ENCODE measurements at places on chromosomes 7 and 10.
A peak's percentile ranks its signal among the peaks of the same experiment; 100 is the strongest.

GRCh38 chr7:157359581-157359980 is 22.8 kb downstream of the DNAJB6 start:
- no peak overlapping the region for H3K4me3 ChIP-seq
- H3K36me3 ChIP-seq: peaks cover 43% of the 10 kb centered on the region
- no peak overlapping the region for H3K27ac ChIP-seq

DNA sequence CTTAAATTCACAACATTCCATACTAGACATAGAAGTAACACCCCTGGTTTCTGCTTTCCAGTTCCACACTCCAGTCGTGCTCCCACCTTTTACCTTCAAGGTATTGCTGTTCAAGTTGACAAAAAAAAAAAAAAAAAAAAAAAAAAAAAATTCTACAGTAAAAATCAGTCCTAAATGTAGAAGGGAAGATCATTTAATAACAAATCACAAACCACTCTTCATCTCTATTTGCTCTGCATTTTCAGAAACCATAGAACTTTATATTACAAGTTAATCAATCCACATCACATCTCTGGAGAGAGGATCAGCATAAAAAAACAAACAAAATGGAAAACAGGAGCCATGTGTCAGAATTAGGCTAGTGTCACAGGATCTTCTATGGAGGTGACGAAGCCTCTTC is 206.3 kb upstream of the KLF14 start:
- peaks cover 28% of the 10 kb centered on the region for H3K4me1 ChIP-seq
- H3K27me3 ChIP-seq: no peaks in the 10 kb centered on the region
- H3K27ac ChIP-seq: peak overlapping the region; percentile 97
- H3K36me3 ChIP-seq: peaks cover under 1% of the 10 kb centered on the region

DNA sequence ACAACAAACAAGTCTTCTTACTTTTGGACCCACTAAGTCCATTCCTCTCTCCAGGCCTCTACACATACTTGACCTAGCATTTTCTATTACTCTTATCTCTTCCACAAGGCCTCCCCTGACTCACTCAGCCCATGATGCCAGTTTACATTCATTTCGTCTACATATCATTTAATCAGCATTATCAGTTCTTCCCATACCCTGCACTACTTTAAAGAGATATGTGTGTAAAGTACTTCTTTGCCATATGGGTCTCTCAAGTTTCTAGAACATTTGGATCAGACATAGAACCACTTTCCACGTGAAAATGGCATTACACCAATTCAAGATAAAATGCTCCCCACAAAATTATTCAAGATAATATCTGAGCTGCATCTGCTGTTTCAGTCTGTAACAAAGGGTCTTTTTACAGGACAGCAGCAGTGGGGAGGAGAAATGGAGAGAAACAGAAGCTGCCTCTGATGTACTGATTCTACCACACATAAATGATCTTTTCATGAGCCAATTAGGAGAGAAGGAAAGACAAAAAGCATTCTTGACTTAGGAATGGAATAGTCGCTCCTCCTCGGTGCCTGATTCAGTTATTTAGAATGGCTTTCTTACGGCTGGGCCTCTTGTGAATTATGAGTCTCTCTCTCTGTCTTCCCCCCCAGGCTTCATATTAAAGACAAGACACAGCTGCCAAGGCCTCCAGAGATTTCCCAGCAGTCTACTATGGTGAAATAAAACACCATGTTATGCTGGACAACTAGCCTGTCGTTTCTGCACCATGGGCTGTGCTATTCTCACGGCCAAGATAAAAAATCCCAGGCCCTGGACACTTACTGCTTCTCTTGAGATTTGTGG is 46.9 kb upstream of the SEPTIN7 start:
- H3K27me3 ChIP-seq: no peaks in the 10 kb centered on the region
- DNase-seq: peak; percentile 10
- H3K27ac ChIP-seq: no peak overlapping the region
- H3K36me3 ChIP-seq: no peaks in the 10 kb centered on the region

- H3K4me1 ChIP-seq: no peaks in the 10 kb centered on the region
- H3K36me3 ChIP-seq: no peaks in the 10 kb centered on the region
- no peak overlapping the region for H3K4me3 ChIP-seq
- no peaks in the 10 kb centered on the region for H3K27me3 ChIP-seq
Measured at GRCh38 chr10:129552119-129552518, 85.1 kb downstream of the MGMT start.

DNA sequence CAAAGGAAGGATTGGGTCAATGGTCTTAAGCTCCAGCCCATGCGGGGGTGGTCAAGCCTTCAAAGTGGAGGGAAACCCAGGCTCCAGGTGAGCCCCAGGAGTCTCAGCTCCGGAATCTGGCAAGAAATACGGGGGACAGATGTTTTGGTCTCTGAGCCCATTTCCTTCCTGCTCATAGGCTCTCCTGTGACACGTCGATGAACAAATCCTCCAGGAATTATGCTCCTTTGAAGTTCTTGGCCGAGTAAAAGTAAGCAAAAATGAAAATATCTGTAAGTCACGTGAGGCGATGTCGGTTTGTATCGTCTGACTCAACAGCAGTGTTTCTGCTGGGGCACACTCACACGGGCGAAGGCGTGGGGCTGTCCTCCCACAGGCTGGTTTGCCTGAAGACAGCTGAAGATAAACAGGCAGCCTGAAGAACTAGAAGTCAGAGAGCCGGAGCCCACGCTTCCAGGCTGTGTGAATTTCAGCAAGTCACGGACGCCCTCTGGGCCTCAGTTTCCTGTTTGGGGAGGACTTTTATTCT is 52.6 kb upstream of the SMNDC1 start:
- no peaks in the 10 kb centered on the region for H3K27me3 ChIP-seq
- DNase-seq: peak; percentile 98
- peak overlapping the region; percentile 87 for H3K27ac ChIP-seq
- no peaks in the 10 kb centered on the region for H3K36me3 ChIP-seq
- H3K4me3 ChIP-seq: peak overlapping the region; percentile 20

- DNase-seq: no peak
- no peak overlapping the region for H3K27ac ChIP-seq
- H3K4me1 ChIP-seq: no peaks in the 10 kb centered on the region
- H3K27me3 ChIP-seq: no peaks in the 10 kb centered on the region
- no peaks in the 10 kb centered on the region for H3K36me3 ChIP-seq
- no peak overlapping the region for H3K4me3 ChIP-seq
Measured at GRCh38 chr10:96695366-96695765, 24.9 kb downstream of the PIK3AP1 start.

GRCh38 chr10:37476285-37476684 is 350.9 kb downstream of the ANKRD30A start:
- H3K4me3 ChIP-seq: no peak overlapping the region
- no peak overlapping the region for H3K27ac ChIP-seq
- DNase-seq: no peak
- H3K36me3 ChIP-seq: no peaks in the 10 kb centered on the region
- H3K27me3 ChIP-seq: no peaks in the 10 kb centered on the region
- no peaks in the 10 kb centered on the region for H3K4me1 ChIP-seq

- no peak overlapping the region for H3K4me3 ChIP-seq
- H3K27ac ChIP-seq: no peak overlapping the region
Measured at GRCh38 chr7:48511080-48511479, 339.8 kb downstream of the ABCA13 start.

DNA sequence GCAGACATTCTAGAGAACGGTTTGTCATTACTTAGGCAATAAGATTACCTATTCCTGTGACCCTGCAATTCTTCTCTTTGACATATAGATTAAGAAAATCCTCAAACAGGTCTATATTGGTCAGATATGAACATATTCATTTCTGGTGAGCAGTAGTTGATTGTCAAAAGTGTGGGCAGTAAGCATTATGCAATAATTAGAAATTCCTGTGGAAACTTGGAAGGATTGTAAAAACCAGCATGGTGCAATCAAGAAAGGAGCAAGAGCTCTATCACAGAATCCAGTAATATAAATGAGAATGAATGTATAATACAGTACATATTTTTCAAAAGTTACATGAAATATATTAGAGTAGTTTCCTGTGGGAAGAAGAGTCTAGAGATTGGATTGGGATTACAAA is 406.5 kb downstream of the SUGCT start:
- H3K4me1 ChIP-seq: no peaks in the 10 kb centered on the region
- H3K27ac ChIP-seq: no peak overlapping the region

GRCh38 chr7:134907639-134908038 is 78.7 kb upstream of the AGBL3 start:
- no peak overlapping the region for H3K4me3 ChIP-seq
- DNase-seq: peak; percentile 79
- peak overlapping the region; percentile 34 for H3K27ac ChIP-seq
- no peaks in the 10 kb centered on the region for H3K27me3 ChIP-seq

DNA sequence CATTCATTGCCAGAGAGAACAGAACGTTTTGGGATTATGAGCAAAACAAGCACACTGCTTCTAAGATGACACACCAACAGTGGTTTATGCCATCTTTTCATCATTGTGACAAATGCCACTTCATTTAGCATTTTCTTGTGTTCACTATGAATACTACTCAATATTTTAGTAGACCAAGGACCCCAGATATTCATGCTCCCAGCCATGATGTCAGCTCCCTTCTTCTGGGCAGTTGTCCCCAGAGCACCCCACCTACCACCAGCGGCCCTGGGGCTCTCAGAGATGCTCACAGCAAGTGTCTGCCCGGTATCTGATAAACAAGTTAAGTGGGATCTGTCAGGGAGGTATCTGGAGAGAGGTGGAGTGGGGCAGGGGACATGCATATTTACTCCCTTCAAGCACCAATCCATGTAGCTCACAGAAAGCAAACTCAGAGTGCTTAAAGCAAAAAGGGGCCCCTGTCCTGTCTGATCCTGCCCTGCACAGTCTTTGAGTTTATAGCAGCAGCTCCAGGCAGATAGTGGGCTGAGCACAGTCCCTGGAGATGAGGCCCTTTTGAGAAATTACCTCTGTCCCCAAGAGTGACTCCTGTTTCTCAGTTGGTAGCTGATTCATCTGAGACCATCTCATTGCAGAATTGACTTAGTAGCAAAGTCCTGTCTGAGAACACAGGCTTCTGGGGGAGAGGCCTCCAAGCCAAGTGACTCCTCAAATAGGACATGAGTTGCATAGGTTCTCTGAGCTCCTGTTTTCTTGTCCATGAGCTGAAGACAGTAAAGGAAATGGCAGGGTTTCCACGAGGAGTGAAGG is 281.8 kb upstream of the KLF6 start:
- H3K4me1 ChIP-seq: peaks cover 11% of the 10 kb centered on the region
- H3K36me3 ChIP-seq: no peaks in the 10 kb centered on the region
- no peak for DNase-seq

DNA sequence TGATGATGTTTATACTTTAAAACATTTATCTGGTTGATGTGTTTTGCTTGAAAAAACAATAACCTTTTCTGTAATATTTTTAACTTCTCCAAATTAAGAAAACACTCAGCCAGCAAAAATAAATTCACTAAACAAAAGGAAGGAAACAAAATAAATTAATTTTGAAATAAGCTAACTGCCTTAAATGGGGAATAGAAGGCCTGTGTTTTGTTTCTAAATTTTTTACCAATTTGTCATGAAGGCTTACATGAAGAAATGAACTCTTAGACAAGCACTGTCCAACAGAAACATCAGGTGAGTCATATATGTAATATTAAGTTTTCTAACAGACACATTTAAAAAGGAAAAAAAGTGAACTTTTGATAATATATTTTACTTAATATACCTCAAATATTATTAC is 68.5 kb downstream of the LRRN3 start:
- peak overlapping the region; percentile 32 for H3K27ac ChIP-seq
- H3K4me3 ChIP-seq: no peak overlapping the region
- H3K27me3 ChIP-seq: no peaks in the 10 kb centered on the region

DNA sequence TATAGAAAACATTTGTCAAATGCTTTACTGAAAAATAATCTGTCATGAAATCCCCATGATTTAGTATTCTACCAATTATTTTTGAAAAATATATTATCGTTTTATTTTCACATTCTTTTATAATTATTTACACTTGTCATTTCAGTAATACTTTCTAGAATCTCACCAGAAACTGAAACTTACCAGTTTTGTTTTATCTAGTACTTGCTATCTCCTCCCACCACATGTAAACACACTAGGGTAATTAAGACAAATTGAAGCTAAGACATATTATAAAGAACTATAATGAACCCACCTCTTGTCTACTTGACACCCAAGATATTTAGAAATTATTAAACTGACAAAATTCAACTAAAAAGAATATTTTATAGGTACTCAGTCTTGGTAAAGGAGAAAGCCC is 51.5 kb upstream of the GRM3 start:
- no peak overlapping the region for H3K27ac ChIP-seq
- no peak overlapping the region for H3K4me3 ChIP-seq
- H3K36me3 ChIP-seq: no peaks in the 10 kb centered on the region
- H3K4me1 ChIP-seq: no peaks in the 10 kb centered on the region
- DNase-seq: no peak

GRCh38 chr7:71611986-71612385 is 480.0 kb downstream of the GALNT17 start:
- H3K27me3 ChIP-seq: no peaks in the 10 kb centered on the region
- no peak overlapping the region for H3K4me3 ChIP-seq
- peaks cover 26% of the 10 kb centered on the region for H3K4me1 ChIP-seq
- H3K36me3 ChIP-seq: no peaks in the 10 kb centered on the region
- no peak for DNase-seq

- no peak for DNase-seq
- no peaks in the 10 kb centered on the region for H3K36me3 ChIP-seq
- H3K27ac ChIP-seq: no peak overlapping the region
- H3K27me3 ChIP-seq: no peaks in the 10 kb centered on the region
Measured at GRCh38 chr10:102505462-102506115, 1.8 kb downstream of the SUFU start.

- no peak for DNase-seq
- H3K27ac ChIP-seq: no peak overlapping the region
- no peaks in the 10 kb centered on the region for H3K4me1 ChIP-seq
- H3K36me3 ChIP-seq: no peaks in the 10 kb centered on the region
- H3K27me3 ChIP-seq: no peaks in the 10 kb centered on the region
Measured at GRCh38 chr10:81013771-81014170, 476.1 kb downstream of the SH2D4B start.

- no peaks in the 10 kb centered on the region for H3K36me3 ChIP-seq
- peaks cover 14% of the 10 kb centered on the region for H3K4me1 ChIP-seq
- no peaks in the 10 kb centered on the region for H3K27me3 ChIP-seq
- H3K27ac ChIP-seq: no peak overlapping the region
- DNase-seq: no peak
Measured at GRCh38 chr10:72248468-72249151, 25.1 kb upstream of the DDIT4 start.

- no peak overlapping the region for H3K4me3 ChIP-seq
- H3K27ac ChIP-seq: no peak overlapping the region
- no peaks in the 10 kb centered on the region for H3K36me3 ChIP-seq
- peaks cover 3% of the 10 kb centered on the region for H3K27me3 ChIP-seq
Measured at GRCh38 chr7:30664184-30664885, 17.9 kb downstream of the CRHR2 start.

GRCh38 chr7:137818036-137818435 is 28.7 kb downstream of the DGKI start:
- no peaks in the 10 kb centered on the region for H3K27me3 ChIP-seq
- H3K27ac ChIP-seq: no peak overlapping the region
- H3K36me3 ChIP-seq: no peaks in the 10 kb centered on the region
- no peak overlapping the region for H3K4me3 ChIP-seq
- peaks cover 10% of the 10 kb centered on the region for H3K4me1 ChIP-seq
- DNase-seq: peak; percentile 68

Measured in astrocyte (in vitro differentiated cells and primary cell).